ENCODE measurements at places on chromosomes 3 and 15.

GRCh38 chr3:52044869-52045619, 11.3 kb downstream of the DUSP7 start:
- DNase-seq, result no peak

- no peak for DNase-seq
Observed at GRCh38 chr3:150049317-150049716, 78.6 kb upstream of the PFN2 start.

DNA sequence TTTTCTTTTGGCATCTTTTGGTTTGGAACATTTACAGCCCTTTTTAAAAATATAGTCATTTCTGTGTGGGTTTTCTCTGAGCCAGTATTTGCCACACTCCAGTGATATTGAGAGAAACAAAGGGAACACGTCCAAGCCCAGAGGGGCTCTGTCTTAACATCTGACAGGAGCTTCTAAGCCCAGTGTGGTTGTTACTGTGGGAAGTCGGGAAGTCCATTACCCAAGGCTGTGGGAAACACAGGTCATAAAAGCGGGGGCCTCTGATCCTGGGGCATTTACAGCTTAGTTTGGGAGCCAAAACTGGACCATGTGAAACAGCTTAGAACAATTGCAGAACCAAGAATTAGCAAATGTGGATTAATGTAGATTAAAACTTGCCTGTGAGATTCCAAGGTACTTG, 123.0 kb downstream of the PTPRG start:
- DNase-seq, result peak; percentile 25

DNA sequence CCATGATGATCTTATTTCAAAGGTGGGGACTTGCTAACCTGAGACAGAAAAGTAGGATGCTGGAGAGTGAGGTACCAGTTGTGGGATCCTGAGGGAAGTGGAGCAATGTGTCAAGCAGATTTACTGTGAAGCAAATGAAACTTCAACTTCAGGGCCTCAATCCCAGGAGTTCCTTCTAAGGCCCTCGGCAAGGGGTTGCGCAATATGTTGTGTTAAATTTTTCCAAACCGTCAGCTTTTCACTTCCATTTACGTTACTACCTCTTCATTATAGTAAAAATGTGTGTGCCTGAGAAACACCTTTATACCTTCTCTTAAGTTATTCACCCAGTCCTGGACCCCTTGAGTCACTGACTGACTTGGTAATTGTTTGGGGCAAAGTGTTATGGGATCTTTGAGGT, 42.5 kb upstream of the KCNH8 start:
- no peak for DNase-seq

DNA sequence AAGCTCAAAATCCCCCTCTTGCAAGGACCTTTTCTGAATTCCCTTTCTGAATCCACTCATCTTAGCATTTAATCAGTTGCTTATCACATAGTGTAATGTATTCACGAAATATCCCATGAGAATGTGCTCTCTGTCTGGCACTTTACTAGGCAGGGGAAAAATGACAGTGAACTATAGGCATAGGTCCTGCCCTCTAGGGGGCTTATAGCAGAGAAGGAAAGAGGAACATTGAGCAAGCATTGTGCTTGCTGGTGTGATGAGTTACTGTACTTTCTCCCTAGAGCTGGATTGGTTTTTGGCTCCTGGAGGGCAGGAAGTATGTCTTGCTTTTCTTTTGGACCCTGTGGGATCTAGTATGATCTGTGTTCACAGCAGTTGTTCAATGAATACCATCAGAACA, 26.5 kb downstream of the DUOX2 start:
- no peak for DNase-seq

- no peak for DNase-seq
Observed at GRCh38 chr3:60674870-60675269, 576.4 kb downstream of the FHIT start.

GRCh38 chr3:86921971-86922680, 68.8 kb downstream of the VGLL3 start:
- DNase-seq, result no peak

- no peak for DNase-seq
Observed at GRCh38 chr3:167187221-167187620, 192.9 kb downstream of the ZBBX start.

DNA sequence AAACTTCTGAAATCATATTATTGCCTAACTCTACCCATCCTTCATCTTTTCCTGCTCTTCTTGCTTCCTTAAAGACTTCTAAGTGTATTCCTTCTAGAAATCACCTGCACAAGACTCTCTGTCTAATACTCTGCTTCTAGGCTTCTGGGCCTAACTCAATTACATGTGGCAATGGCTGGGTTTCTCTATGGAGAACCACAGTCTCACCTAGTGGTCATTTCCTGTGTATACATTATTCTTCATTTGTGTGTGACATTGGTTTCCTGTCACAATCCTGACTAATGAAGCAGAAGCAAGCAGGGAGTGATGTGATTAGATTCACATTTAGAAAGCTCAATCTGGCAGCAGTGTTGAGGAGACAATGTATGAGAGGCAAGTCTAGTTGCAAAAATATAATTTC, 16.9 kb upstream of the CLDN1 start:
- no peak for DNase-seq

GRCh38 chr3:3772920-3773319, 26.3 kb upstream of the LRRN1 start:
- DNase-seq, result no peak

DNA sequence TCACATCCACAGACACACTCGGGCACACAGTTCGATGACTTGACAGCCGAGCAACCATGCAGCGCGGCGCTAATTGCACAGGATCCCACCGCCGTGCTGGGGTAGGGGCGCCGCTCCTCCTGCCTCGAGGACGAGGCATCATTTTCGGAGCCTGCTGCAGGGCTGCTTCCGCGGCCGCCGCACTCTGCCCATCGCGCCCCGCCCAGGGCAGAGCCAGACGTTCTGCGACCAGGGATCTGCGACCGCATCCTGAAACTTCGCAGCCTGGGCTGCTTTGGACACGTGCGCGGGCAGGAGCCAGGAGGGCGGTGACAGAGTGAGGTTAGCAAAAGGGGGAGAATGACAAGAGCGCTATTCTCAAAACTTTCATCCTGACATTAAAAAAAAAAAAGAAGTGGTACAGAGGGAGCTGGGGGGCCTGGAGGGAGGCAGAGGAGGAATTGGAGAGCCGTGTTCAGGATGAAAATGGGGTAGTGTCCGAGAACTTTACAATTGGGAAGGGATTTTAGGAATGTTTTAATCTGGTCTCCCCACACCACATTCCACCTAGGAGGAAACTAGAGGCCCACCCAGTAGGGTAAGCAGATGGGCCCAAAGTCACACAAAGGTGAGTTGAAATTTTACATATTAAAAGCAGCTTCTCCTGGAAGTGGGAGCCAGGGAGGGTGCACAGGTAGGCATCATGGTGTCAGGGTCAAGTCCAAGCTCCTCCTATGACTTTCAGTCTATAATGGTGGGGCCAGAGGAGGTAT, 15.9 kb downstream of the IGDCC3 start:
- no peak for DNase-seq

GRCh38 chr3:25604107-25604805, 60.5 kb downstream of the TOP2B start:
- peak; percentile 86 for DNase-seq

- DNase-seq, result no peak
Observed at GRCh38 chr3:191342006-191342405, 11.7 kb upstream of the UTS2B start.

DNA sequence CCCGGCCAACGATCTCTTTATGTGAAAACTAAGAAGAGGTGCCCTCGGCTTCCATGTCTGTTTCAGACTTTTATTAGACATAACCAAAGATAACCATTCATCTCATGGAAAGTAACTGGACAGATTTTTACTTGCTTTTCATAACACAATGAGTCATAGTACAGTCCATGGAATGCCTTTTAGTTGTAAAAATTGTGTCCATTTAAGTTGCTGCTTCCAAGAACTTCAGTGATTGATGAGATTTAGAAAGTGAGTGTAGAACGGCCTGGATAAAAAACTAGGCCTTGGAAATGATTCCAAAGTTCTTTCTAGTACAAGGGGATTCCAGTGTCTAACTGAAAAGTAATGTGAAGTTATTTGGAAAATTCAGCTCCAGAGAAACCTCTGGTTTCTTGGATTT, 10.8 kb downstream of the EIF2AK4 start:
- peak; percentile 82 for DNase-seq

- no peak for DNase-seq
Observed at GRCh38 chr3:72196377-72196929, 411.5 kb upstream of the PROK2 start.

GRCh38 chr15:75696854-75697259, 15.8 kb downstream of the CSPG4 start:
- no peak for DNase-seq

GRCh38 chr15:37072181-37072580, 28.2 kb downstream of the MEIS2 start:
- peak; percentile 62 for DNase-seq

- DNase-seq, result no peak
Observed at GRCh38 chr3:115937054-115937453, 313.7 kb downstream of the GAP43 start.

GRCh38 chr3:170840291-170840859, 29.6 kb downstream of the RPL22L1 start:
- DNase-seq, result peak; percentile 5

GRCh38 chr3:54857343-54857742, 70.5 kb downstream of the LRTM1 start:
- peak; percentile 50 for DNase-seq

DNA sequence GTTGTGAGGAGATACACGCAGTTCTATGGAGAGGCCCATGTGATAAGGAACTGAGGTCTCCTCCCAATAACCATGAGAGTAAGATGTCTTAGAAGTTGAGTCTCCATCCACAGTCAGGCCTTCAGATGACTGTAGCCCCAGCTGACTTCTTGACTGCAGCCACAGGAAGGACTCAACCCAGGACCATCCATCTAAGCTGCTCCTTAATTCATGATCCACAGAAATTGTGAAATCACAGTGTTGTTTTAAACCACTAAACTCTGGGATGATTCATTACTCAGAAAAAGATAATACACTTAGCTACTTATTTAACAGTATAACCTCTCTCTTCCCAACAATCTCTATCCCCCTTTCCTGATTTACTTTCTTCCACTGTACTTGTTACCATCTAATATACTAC, 173.3 kb downstream of the ALDH1A2 start:
- no peak for DNase-seq

All from astrocyte of the hippocampus (primary cell).